GM23248 (cell line): ENCODE measurements at places on chromosomes 13 and 19.

GRCh38 chr19:35723671-35724070 is 5.9 kb downstream of the KMT2B start:
- no peak for DNase-seq

- DNase-seq = peak; percentile 34
Measured at GRCh38 chr19:38647966-38648768, 718 bp downstream of the ACTN4 start.

DNA sequence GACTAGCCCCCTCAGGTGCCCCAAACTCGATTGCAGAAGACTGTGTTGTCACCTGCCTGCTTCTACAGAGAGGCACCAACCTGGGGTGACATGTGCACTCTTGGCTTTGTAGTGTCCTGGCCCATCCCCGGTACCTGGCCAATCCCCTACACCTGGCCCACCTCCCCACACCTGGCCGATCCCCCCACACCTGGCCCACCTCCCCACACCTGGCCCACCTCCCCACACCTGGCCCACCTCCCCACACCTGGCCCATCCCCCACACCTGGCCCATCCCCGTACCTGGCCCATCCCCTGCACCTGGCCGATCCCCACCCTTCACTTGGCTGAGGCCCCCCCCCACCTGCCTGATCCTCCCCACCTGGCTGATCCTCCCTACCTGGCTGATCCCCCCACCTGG is 25.4 kb downstream of the ATP11A start:
- no peak for DNase-seq

- no peak for DNase-seq
Measured at GRCh38 chr13:112168761-112169160, 101.8 kb downstream of the SOX1 start.
